Activated T-helper 17 cell treated with anti-CD3 and anti-CD28 coated beads, Interleukin-2, amount 50 U/mL, for 72 hours (primary cell): ENCODE measurements at places on chromosomes 3 and 15.

DNA sequence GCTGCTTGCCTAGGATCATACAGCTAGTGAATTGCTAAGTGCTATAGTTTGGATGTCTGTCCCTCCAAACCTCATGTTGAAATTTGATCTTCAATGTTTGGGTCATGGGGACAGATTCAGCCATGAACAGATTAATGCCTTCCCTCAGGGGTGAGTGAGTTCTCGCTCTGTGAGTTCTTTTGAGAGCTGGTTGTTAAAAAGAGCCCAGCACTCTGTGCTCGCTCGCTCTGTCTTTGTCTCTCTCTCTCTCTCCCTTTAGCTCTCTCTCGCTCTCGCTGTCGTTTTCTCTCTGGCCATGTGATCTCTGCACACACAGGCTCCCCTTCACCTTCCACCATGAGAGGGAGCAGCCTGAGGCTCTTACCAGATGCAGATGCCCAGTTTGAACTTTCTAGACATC, 14.9 kb downstream of the TRH start:
- no peak for ATAC-seq

GRCh38 chr3:86995537-86995936, 4.6 kb upstream of the VGLL3 start:
- ATAC-seq: no peak

DNA sequence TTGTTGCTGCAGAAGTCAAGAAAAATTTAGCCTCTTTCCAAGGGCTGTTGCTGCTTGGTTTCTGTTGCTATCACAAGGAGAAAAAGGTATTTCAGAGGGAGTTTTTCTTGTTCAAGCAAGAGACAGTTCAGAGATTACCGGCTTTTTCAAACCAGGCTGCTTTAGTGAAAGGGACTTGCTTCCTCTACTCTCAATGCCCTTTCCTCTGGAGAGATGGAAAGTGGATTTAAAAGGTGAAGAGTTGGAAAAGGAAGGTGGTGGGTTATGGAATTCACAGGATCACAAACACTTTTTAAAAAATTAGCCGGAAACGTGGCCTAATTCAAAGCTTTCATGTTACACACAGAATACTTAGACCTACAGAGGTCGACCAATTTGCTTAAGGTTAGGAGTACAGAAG, 1.1 kb downstream of the PARP6 start:
- ATAC-seq: no peak

- no peak for ATAC-seq
These were observed 105.8 kb downstream of the LSAMP start for GRCh38 chr3:116339441-116340028.

GRCh38 chr15:95468820-95469219, 861.7 kb upstream of the NR2F2 start:
- no peak for ATAC-seq
